ENCODE measurements at places on chromosomes 3 and 15. TPM values are rescaled to one million over a fixed set of nuclear protein-coding genes. Genes with fewer than 3 reads are reported as not detected.
A peak's percentile ranks its signal among the peaks of the same experiment; 100 is the strongest.

DNA sequence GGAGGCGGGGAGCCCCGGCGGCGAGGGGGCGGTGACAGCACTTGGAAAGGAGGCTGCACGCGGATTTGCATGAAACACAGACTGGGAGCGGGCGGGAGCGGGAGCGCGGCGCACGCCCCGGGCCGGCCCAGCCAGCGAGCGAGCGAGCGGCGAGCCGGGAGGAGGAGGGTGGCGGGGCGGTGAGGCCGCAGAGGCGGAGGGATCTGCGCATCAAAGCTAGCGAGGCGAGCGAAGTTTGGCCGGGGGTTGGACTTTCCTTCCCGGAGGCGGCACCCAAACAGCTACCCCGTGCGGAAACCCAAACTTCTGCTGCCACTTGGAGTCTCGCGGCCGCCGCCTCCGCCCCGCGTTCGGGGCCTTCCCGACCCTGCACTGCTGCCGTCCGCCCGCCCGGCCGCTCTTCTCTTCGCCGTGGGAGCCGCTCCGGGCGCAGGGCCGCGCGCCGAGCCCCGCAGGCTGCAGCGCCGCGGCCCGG, at the start of gene SMAD3:
TSS of gene SMAD3 (plus strand) at position 72 of the 475 bp plus-strand sequence. CDS start 553 bp downstream, outside the sequence.
- DNase-seq = peak; percentile 87

The C15orf39 gene
- polyA plus RNA-seq = 8.0 TPM

DNA sequence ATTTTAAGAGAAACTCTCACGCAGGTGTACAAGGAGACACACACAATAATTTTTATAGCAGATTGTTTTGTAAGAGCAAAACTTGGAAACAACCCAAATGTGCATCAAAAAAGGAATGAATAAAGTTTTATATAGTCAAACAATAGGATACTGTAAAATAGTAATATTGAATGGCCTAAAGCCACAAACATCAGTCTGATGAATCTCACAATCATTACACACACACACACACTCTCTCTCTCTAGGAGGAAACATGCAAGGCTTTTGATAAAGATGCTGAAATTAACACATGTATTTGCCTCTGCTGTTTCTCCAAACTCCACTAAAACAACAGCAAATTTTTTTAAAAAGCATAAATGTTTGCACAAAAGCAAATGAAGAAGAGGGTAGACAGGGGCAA, 37.3 kb downstream of the ADIPOQ start:
- no peak for DNase-seq

DNA sequence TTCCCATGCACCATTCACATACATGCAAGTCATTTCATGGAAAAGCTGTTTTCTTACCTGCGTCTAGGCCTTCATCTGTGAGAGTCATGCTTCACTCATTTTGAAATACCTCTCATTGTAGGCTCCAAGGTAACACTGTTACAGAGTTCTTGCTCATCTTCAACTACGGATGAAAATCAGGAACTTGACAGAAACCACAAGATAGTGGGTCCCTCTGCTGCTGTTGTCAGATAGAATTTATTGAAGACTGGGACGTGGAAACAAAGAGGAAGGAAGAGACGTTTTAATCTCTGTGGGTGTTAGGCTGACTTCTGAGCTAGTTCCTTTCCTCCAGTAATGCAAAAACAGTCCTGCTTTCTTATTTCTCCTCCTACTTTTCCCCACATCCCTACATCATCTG, at the start of gene P2RY14:
TSS of gene P2RY14 (minus strand) at position 313 of the 400 bp plus-strand sequence. CDS start 64,226 bp downstream, outside the sequence.
- DNase-seq = no peak

The SEC61A1 gene
- 97.1 TPM for polyA plus RNA-seq

GRCh38 chr3:16885593-16886302, 993 bp downstream of the PLCL2 start:
- no peak for DNase-seq

The CACNA2D2 gene
- polyA plus RNA-seq = 4.3 TPM

GRCh38 chr15:37289109-37289765, 188.9 kb upstream of the MEIS2 start:
- no peak for DNase-seq

DNA sequence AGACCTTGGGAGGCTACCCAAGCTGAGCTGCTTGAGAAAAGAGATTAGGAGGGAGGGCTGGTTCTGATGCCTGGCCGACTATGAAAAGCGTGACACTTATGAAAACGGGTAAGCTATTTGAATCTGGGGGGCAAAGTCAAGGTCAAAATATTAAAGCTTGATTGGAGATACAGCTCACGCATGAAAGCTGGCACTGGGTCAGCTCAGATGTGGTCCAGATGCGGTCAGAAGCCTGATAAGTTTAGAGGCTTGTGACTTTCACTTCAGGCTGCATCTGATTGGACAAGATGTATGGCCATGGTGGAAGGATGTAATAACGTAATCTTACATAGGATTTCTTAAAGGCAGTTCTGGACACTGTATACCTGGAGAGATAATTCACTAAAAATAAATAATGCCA, 690.3 kb downstream of the NTRK3 start:
- no peak for DNase-seq

DNA sequence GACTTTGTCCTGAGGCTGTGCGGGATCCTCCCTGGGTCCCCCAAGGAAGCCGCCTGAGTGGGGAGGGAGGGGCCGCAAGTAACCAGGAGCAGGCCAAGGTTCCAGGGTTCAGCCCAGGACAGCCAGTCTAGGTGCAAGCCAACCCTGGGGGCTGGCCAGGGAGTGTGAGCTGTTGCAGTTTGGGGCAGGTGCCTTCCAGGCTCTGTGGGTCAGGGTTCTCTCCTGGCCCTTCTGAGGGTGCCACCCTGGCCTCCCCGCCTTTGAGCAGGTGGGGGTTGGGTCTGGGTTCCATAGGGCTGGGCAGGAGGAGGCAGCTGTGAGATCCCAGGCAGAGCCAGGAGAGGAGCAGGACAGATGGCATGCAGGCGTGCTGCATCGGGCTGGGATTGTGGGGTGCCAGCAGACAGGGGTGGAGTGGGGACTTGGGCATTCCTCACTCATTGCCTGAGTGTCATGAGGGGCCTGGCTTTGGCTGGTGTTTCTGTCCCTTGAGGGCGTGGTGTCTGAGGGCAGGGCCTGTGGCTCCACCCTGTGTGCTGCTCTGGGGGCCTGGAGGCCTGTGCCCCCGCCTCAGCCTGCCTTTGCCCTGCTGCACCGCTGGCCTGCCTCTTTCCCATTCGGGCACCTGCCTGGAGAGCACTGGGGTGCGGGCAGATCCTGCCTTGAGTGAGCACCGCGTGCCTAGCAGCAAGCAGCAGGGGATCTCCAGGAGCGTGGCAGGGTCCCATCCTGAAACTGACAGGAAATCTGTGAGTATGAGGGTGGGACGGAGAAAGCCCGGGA, 18.4 kb downstream of the KLF13 start:
- DNase-seq = no peak

DNA sequence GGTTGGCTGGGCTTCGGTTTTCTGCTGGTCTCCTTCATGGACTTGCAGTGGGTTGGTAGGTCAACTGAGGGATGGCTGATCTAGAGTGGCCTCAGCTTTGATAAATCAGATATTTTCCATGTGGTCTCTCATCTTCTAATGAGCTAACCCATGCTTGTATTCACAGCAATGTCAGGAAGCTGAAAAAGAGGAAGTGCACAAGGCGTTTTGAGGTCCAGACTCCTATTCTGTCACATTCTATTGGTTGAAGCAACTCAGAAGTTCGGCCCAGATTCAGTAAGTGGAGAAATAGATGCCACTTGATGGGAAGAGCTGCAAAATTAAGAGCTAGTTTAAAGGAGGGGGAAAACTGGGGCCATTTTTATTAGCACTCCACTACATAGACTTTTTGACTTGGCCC, 361.2 kb downstream of the DIPK2A start:
- DNase-seq = no peak

The TMC3 gene
- polyA plus RNA-seq = 0.08 TPM

DNA sequence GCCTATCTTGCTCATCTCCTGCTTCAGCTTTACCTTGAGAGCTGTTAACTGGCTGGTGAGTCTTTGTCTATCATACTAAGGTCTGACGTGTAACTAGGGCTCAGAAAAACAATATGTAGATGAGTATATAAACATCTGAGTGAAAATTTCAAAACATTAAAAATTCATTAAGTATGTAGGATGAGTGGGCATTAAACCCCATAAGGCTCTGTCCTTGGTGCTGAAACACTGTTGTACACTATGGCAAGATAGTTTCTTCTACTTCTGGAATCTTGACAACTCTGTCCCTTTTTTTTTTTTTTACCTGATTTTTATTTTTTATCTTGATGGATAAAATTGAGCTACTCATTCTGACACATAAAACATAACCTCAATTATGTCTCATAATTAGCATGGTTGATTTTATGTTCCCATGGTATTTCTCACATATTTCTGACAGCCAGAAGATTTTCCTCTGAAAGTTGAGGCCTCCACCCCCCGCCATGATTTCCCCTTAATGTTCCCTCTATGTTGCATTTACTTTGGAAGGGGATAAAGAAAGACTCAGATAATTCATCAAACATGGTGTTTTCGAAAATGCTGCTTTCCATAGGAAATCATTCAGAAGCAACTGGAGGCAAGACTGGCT, 54.3 kb downstream of the DGKG start:
- peak; percentile 22 for DNase-seq

The PTH1R gene
- polyA plus RNA-seq = 10.9 TPM

GRCh38 chr3:186442162-186442561, 80.1 kb upstream of the DGKG start:
- no peak for DNase-seq

DNA sequence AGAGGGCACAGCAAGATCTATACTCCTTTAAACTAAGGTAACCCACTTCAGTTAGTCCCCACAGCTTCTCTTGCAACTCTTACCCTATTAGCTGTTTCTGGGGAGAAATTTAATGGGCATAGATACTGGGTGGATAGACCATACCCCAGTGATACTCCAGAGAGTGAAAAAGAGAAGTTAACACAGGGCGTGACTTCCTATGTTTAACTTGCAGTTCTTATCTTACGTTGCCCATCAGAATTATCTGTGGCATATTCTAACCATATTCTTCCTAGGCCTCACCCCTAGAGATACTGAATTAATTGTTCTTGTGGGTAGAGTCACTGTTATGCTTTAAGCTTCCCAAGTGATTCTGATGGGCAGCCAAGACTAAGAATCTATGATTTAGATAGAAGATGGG, 485.4 kb upstream of the TPRG1 start:
- no peak for DNase-seq

The IMPG2 gene
- 1.8 TPM for polyA plus RNA-seq

- DNase-seq = no peak
These were observed 183.8 kb upstream of the THRB start for GRCh38 chr3:24678421-24678865.

The PATL2 gene
- polyA plus RNA-seq = 0.78 TPM

DNA sequence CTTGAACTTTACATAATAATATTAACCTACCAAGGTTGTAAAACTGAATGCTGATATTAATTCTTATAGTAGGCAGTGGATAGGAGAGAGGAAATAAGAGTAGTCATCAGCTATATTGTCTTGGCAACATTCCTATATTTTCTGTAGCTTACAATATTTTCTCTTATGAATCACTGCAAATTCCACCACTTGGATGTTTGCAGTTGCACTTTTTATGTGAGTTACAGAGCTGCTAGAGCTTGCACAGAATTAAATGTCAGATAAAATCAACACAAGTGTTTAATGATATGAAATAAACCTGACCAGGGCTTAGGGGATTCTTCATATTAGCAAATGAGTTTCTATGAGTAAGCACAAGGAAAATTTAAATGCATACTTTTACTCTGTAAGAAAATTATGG, 1710.1 kb downstream of the SI start:
- peak; percentile 14 for DNase-seq

GRCh38 chr15:48858401-48858800, 19.5 kb upstream of the EID1 start:
- no peak for DNase-seq

The GOLGA8Q gene
- 2.0 TPM for polyA plus RNA-seq

DNA sequence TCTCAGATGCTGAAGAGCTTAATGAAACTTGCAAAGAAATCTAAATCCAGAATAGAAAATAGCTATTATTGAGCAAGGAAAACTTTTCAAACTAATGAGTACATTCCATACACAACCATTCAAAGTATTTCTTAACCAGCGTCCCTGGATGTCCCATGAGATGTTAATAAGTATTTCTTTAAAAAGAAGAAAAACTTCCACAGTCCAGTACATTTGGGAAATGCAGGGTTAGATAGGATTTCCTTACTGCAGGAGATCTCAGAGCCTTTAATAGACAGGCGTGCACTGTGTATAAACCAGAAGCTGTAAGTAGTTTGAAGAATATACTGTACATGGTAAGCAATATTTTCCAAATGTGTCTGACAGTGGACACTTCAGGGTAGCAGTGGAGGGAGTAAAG, 29.6 kb upstream of the BHLHE40 start:
- no peak for DNase-seq

The SLC22A14 gene
- 0.39 TPM for polyA plus RNA-seq

The FES gene
- 12.6 TPM for polyA plus RNA-seq

The ARHGAP31 gene
- 10.1 TPM for polyA plus RNA-seq

The IL17RE gene
- 1.8 TPM for polyA plus RNA-seq

Measured in forelimb muscle (tissue), 1 donor.